ENCODE measurements at places on chromosomes 4 and X.

DNA sequence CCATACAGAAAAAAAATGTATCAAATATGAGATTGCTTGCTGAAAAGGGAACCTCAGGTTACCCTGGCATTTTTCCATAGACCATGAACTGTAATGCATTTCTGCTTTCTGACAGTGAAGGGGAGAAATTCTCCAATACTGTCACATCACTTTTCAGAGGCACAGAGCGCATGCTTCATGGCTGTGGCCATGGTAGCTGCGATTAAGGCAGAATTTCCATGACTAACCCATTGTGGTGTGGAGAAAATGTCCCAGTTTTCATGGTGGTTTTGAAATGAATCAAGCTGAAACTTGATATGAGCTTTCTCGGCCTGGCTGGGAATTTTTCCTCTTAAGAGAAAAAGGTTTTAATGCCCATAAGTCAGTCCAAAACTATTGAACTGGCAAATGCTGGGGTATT is 39.5 kb upstream of the MAP3K15 start:
- no peak for DNase-seq

DNA sequence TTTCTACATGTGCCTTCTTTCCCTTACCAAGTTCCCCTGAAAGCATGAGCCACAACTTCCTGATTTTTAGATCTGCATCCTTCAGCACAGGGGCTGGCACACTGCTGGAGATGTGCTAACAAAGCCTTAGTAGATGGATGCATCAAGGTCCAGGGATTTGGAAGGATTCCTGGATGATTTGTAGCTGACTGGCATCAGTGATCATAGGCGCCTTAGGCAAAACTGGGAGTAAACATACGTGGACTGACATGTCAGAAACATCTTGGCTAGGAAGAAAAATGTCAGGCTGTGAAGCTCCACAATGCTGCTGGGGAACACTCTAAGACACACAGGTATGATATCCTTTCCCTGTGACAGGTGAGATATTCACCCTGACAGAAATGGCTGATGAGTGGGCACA is 156.4 kb downstream of the AMELX start:
- no peak for DNase-seq

DNA sequence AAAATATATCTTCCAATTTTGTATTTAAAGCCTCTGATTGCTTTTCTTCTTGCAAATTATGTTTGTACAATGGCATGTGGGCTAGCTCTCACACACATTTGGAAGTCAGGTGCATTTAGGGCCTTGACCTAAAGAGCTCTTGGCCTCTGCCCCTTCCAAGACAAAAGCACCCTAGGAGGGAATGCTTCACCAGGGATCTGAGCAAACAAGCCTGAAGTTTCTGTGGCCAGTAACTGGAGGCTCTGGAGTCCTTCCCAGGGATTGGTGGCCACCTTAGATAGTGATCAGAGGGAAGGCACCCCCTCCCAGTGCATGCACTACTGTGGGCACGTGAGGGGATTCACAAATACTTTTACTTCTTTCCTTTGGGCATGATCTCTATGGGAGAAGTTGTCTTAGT is 60.3 kb upstream of the DIPK2B start:
- DNase-seq = no peak

- DNase-seq = no peak
Measured at GRCh38 chr4:121688261-121688660, 8.5 kb downstream of the ANXA5 start.

GRCh38 chr4:150082241-150082640 is 4.0 kb downstream of the DCLK2 start:
- no peak for DNase-seq

All from CD4-positive, alpha-beta T cell treated with Interferon alpha-2 for 1 hour (primary cell).